Left hindlimb (tissue), 1 donor: ENCODE measurements at places on chromosomes 1 and 21.

DNA sequence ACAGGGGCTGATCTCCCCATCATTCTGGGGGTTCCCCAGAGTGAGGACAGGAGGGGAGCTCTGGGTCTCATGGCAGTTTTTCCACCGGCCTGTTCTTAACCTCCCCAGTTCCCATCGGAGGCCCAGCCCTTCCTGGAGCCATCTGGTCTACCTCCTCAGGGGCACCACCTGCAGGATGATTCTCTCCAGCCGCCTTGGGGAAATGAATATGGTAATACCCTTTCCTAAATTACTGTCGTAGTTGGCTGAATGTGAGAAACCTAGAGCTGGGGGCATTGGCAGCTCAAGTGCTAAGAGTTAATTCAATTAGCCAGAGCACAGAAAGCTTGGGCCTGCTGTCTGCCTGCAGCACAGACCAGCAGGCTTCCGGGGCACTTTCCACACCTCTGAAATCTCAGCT is 64.9 kb downstream of the TAS1R2 start:
- DNase-seq, result no peak

- no peak for DNase-seq
Measured at GRCh38 chr1:9737671-9738070, 86.1 kb downstream of the CLSTN1 start.

- no peak for DNase-seq
Measured at GRCh38 chr1:89465201-89465600, 59.4 kb upstream of the LRRC8B start.

DNA sequence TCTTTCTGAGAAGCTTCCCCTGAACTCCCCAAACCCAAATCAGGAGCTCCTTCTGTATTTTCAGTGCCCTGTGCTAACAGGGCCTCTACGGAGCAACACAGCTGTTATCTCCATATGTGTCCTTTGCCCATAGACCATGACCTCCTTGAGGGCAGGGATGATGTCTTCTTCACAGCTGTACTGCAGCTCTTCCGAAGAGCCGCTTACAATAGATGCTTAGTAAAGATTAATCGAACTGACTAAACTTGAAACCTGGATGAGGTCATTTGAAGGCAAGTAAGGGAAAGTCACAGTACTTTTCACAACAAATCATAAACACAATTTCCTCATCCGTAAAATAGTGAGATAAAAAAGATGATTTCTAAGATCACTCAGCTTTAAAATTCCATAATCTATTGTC is 4.4 kb upstream of the KCNN3 start:
- DNase-seq, result no peak

DNA sequence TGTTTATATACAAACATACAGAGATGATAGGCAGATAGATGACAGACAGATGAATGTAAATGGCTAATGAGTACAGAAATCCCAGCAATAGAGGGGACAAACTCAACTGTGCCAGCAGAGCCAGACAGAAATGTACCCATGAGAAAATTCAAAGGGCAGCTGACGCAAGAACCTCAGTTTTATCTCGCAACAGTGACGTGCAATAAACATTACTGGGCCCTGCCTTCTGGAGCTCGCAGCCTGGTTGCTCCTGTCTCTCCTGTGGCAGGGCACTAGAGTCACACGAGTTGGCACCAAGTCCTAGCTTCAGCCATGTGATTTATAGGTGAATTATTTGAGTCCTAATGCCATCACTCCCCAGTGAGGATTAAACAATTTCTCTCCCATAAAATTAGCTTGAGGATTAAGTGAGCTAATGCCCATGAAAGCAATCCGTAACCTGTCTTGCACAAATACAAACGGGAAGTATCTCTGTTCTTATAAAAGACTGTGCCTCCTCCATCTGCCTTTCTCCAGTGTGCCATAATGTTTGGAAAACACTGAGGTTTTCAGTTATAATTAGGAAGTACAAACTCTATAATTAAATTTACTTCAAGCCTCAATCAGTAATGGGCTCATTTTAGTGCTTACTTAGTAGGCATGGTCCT is 50.7 kb downstream of the VAV3 start:
- no peak for DNase-seq

DNA sequence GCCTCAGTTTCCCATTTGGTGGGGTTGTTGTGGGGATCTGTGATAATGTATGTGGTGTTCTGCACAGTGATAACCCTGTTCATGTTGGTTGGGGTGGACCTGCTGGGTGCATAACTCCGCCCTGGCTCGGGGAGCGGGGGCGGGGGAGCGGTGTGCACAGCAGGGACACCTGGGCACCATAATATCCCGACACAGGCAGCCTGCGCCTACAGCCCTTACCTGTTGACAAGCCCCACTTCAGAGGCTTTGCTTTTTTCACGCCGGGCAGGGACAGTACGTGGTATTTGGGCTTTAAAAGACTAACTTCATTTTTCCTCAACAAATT is 48.0 kb upstream of the ACOT11 start:
- DNase-seq, result no peak

GRCh38 chr1:187471555-187471954 is 642.8 kb downstream of the PLA2G4A start:
- DNase-seq, result no peak

GRCh38 chr1:235932090-235932510 is 65.4 kb upstream of the LYST start:
- DNase-seq, result no peak

GRCh38 chr21:36171741-36172331 is 15.2 kb downstream of the DOP1B start:
- DNase-seq, result no peak

DNA sequence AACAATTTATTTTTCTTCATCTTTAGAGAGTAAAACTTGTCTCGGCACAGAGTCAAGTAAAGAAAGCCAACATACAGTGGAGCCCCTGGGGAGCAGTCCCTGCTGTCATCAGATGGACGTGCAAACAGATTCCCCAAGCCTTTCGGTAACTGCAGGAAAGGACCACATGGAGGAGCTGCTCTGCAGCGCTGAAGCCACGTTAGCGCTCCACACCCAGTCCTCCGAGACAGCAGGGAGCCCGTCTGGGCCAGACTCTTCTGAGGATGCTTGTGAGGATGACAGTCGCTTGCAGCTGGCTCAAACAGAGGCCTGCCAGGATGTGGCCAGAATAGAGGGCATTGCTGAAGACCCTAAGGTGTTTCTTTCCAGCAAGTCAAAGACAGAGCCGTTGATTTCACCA is 77.1 kb upstream of the SCCPDH start:
- peak; percentile 45 for DNase-seq
